Endothelial cell of coronary artery (primary cell): ENCODE measurements at places on chromosomes 2 and 18. TPM values are rescaled to one million over a fixed set of nuclear protein-coding genes. Genes with fewer than 3 reads are reported as not detected.

The POTEI gene
- total RNA-seq: 0.09 TPM in 2 replicates

The RNU2-63P gene
- total RNA-seq: 10.1 and 284 TPM in 2 replicates

The AKAIN1 gene
- not detected in 2 replicates for total RNA-seq

The ARHGEF4 gene
- total RNA-seq: 0.09 and 0.85 TPM in 2 replicates

The ACMSD gene
- not detected in 2 replicates for total RNA-seq

The SCN9A gene
- total RNA-seq: 0.47 and 1.2 TPM in 2 replicates
